ENCODE measurements at places on chromosomes 5 and 9.

GRCh38 chr5:143218517-143219170, 184.8 kb downstream of the NR3C1 start:
- DNase-seq = no peak

GRCh38 chr9:90940280-90940679, 138.7 kb downstream of the SYK start:
- DNase-seq = no peak

GRCh38 chr9:129081388-129081904, 535 bp downstream of the DOLPP1 start:
- peak; percentile 50 for DNase-seq

- DNase-seq = peak; percentile 43
These were observed 29.2 kb upstream of the HMHB1 start for GRCh38 chr5:143782588-143783386.

DNA sequence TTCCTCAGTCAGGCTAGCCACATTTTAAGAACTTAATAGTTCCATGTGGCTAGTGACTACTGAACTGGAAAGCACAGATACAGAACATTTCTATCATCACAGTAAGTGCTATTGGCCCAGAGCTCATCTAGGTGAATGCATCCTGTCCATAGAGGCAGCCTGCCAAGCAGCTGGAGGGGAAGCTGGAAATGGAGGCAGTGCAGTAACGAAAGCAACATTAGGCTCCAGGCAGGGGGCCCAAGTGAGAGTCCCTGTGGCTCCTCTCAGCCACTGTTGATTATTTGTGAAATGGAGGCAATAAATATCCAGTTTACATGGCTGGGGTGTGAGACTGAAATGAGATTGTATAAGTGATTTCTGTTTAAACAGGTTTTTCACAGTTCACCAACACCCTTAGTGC, 227.2 kb upstream of the KLF9 start:
- no peak for DNase-seq

- no peak for DNase-seq
These were observed 4.4 kb upstream of the GLIPR2 start for GRCh38 chr9:36132086-36132485.

Data from NCI-H82 (cell line).